ENCODE measurements at places on chromosomes 2 and 18.
A peak's percentile ranks its signal among the peaks of the same experiment; 100 is the strongest.

DNA sequence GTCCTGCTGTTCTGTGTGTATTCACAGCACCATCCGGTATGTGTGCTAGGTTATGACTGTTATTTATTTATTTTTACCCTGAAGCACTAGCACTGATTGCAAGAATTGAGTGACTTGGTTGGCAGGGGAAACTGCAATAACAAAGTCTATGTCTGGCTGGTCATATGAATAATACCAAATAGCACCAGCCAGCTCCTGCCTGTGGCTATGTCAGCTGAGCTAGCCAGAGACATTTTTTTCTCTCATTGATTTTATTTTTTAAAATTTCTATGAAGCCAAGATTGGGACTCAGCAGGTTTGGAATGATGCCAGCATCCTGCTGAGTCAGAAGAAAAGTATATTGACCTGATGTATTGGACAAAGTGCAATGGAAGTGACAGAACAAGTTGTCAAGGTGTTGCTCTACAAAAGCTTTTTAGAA, 188.5 kb upstream of the CDH2 start:
- DNase-seq: no peak

DNA sequence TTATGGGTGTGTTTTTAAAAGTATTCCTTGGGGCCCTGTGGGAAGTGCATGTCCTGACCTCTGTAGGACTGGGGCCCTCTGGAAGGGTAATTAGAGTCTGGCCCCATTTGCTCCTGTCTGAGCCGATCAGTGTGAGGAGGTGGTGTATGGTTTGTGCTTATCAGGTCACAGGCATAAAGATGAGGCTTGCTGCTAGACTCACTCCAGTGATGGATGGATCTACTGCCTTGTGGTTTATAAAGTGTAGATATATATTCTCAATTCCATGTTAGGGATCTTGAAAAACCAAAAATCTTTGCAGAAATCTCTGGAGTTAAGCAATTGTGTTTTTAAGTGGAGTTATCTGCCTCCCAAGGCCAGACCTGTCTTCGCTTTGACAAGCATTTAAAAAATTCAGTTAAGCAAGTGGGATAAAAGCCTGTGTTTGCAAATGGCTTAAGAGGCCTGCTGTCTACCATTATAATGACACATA, 182.4 kb downstream of the PTPRM start:
- no peak for DNase-seq

- DNase-seq: no peak
Measured at GRCh38 chr2:43568228-43568627, 27.6 kb downstream of the THADA start.

GRCh38 chr2:114010001-114010400, 120.1 kb downstream of the ACTR3 start:
- no peak for DNase-seq

GRCh38 chr2:224217233-224217961, 178.3 kb upstream of the SERPINE2 start:
- DNase-seq: no peak

- no peak for DNase-seq
Measured at GRCh38 chr18:8689517-8689916, 15.8 kb upstream of the MTCL1 start.

- DNase-seq: no peak
Measured at GRCh38 chr2:49940626-49941025, 786.3 kb upstream of the FSHR start.

- no peak for DNase-seq
Measured at GRCh38 chr2:86372133-86372532, 34.7 kb upstream of the REEP1 start.

GRCh38 chr2:132593171-132593570, 76.8 kb downstream of the LYPD1 start:
- DNase-seq: no peak

GRCh38 chr2:220701115-220701514, 871.0 kb downstream of the EPHA4 start:
- no peak for DNase-seq

DNA sequence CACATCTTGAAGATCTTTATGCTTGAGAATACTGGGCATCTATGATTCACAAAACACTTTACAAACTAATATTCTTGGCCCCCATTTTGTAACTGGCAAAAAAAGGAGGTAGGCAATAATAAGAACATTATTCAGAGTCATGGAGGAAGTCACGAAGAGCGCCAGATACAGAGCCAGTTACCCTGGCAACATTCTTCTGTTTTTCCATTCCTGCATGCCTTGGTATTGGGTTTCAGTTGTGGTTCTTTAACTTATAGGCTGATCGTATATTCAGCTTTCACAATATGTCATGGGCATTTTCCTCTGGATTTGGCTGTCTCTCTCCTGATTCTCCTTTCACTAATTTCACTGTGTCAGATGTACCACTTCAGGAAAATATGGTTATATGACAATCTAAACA, 234.7 kb downstream of the HRH4 start:
- no peak for DNase-seq

- no peak for DNase-seq
Measured at GRCh38 chr2:225662101-225662500, 262.6 kb downstream of the NYAP2 start.

- no peak for DNase-seq
Measured at GRCh38 chr18:2306606-2307005, 264.7 kb downstream of the METTL4 start.

GRCh38 chr18:22559414-22560274, 141.9 kb upstream of the CTAGE1 start:
- DNase-seq: peak; percentile 80

GRCh38 chr2:209547726-209548125, 123.9 kb downstream of the MAP2 start:
- no peak for DNase-seq
